ENCODE measurements at places on chromosomes 5 and 9.

DNA sequence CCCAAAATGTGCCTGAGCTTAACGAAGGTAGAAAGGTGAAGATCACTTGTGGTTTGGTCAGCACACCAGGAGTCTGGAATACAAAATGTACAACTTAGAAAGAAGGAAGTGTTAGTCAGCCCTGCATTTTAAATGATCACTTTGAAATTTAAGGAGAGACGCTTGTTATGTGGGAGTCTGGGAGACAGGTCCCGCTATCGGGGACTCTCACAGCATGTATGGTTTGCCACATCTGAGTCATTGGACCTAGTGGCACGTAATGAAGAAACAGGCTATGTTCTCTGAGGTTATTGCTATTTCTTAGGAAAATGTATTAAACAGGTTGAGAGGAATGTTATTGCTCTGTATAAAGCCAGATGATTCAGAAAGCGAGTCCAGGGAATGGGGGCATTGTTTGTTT is 2362.5 kb upstream of the WWC1 start:
- no peak for DNase-seq

DNA sequence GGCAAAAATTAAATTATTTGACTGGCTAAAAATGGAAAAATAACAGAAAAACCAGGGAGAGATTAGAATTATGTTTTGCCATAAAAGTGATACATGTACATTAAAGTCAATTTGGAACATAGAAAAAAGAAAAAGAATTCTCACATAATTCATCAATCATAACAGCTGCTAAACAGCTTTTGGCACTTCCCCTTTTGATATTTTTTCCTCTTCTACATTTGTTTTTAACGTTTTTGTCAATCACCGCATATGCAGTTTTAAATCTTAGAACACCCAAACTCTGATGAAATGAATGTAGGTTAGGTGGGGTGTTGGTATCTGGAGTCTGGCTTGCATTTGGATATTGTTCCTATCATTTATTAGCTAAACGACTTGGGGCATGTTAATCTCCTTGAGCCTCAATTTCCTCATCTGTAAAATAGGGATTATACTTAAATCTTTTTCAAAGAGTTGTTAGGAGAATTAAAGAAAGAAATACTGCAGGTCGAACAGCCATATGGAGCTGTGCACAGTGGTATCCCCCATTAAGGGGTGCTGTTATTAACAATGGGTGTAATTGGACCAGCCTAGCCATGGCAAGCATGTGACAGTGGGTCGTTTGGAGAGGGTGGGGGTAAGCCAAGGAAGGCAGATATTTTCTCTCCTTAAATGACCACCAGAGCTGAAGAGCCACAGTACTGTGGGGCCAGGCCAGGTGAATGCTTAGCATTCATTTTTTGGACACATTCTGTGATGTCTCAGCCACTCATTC is 22.6 kb downstream of the NPR3 start:
- DNase-seq, result no peak

GRCh38 chr5:36696059-36696673 is 89.8 kb downstream of the SLC1A3 start:
- peak; percentile 41 for DNase-seq

- DNase-seq, result no peak
These were observed 77.6 kb upstream of the ADRB2 start for GRCh38 chr5:148748702-148749392.

- no peak for DNase-seq
These were observed 132.5 kb downstream of the CACNA1B start for GRCh38 chr9:138009803-138010690.

DNA sequence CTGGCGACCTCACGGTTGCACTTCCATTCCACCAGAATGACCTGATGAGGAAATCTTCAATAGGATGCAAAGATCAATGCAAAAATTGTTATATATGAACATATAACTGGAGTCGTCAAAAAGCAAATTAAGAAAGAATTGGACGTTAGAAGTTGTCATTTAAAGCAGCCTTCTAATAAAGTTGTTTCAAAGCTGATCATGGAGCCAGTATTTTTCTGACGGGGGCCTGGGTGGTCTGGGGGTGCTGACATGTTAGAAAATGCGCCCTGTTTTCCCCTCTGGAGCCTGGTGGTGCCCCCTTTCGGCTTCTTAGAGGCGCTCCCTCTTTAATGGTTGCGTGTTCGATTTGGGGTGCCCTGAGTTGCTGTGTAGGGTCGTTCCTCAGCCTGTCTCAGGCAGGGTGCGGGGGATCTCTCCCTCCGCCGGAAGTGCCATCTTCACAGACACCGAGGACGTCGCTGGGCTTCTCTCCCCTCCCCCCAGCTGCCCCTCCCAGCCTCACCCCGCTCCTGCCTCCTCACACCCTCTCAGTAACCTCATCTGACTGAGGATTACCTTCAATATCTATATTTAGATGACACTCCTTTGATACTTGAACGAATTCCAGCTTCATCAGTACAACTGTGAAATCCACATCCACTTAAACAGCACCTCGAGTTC is 18.3 kb downstream of the PTGES2 start:
- DNase-seq, result no peak

DNA sequence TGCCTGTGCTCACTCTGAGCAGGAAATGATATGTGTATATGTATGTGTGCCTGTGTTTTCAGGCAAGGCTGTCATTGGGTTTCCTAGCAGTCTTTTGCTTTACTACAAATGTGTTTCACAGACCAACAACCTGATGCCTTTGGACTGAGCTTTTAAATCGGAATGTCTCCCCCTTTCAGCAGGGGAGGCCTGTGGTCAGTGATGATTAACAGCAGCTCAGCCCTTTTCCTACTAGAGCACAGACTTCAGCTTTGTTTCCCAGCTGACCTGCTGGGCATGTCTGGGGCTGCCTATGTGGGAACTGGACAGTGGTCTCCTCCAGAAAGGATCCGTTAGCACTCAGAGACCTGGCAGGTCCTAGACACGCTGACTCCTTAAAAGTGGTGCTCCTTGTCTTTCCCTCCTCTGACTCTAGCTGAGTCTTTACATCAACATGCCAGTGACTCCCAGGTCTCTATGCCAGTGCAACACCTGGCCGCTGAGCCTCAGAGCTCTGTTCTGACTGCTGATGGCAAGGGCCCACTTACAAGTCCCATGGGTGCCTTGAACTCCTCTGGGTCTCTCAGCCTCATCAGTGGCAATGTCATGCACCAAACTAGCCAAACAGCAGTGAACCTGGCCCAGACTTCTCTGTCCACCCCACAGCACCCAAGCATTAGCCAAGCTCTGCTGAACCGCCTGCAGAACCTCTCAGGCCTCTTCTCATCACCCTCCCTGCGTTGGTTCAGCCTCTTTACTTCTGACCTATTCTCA is 7.7 kb downstream of the MACROH2A1 start:
- no peak for DNase-seq

DNA sequence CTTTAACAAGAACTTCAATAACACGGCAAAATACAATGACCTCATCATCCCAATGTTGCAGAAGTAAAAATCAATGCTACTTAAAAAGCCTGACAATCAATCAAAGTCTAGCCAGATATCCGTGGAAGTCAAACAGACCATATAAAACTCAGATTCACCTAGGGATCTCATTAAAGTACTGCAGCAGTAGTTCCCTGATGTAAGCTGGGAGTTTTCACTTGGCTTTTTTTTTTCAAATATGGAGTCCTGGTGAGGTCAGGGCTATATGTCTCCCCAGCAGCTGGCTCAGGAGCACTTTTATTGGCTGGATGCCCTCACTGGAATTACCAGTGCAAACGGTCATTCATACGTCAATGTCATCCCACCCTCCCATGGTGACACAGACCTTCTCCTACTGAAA is 220.6 kb upstream of the SLC30A5 start:
- no peak for DNase-seq

DNA sequence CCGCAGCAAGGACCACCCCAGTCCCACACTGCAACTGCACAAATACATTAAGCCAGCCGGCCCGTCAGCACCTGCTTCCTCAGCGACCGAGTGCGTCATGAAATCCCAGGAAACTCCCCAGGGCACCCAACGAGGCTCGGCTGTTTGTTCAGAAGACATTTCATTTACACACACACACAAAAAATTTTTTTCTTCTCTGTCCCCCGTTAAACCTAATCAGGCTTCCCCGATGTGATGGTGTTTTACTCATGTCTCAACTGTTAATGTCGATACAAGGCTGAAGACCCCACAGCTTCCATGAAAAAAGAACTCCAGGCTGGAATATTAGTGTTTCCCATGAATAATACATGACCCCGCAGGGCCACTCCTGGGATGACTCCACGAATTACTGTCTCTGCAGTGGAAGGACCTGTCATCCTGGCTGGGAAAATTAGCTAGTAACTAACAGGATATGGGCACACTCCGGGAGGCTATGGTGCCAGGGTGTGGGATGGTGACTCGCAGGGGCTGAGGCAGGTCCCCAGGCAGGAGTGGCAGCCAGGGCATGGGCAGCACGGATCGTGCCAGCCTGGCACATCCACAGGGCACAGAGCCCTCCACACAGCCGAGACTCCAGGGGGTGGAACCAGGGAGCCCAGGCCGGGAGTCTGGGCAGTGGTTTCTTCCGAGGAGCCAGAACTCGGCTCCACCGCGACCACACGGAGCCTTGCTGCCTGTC is 102.4 kb downstream of the VAV2 start:
- no peak for DNase-seq

DNA sequence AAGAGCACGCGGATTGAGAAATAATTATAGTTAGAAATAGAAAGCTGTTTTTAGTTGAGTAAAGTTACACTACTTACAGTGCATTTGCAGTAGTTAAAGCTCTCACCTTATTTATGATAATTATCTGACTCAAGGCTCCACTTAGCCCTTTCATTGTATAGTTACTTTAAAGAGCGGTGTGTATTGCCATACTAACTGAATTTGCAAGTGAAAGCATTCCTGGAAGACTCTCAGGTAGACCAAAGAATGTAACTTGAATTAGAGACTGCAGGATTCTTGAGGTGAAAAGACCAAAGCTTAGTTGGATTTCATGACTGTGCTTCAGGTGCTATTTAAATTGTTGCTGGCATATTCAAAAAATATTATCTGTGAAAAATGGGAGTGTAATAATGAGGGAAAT is 4.2 kb upstream of the RASA1 start:
- no peak for DNase-seq

- no peak for DNase-seq
These were observed 133.6 kb downstream of the NFIB start for GRCh38 chr9:14180093-14180959.

- DNase-seq, result no peak
These were observed 98.0 kb downstream of the RASGRF2 start for GRCh38 chr5:81058121-81058520.

GRCh38 chr9:7907551-7908337 is 108.2 kb upstream of the DMAC1 start:
- DNase-seq, result no peak

DNA sequence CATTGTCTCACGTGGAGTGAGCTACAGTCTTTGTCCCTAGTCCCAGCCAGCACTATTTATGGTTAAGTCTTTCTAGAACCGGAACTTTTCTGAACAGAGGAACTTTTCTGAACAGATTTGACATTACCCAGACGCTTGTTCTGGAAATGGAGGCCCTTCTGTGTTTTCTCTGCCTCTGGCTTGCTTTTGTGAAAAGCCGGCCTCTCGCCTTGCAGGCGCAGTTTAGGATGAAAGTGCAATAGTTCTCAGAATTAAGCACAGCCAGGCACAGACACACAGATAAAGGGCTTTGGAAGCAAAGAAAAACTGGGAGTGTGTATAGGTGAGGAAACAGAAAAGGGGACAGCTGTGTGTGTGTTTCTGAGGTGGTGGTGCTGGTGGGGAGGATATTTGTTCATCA is 5.9 kb downstream of the GDNF start:
- DNase-seq, result no peak

- peak; percentile 30 for DNase-seq
These were observed 89.5 kb downstream of the LMX1B start for GRCh38 chr9:126703002-126703865.

DNA sequence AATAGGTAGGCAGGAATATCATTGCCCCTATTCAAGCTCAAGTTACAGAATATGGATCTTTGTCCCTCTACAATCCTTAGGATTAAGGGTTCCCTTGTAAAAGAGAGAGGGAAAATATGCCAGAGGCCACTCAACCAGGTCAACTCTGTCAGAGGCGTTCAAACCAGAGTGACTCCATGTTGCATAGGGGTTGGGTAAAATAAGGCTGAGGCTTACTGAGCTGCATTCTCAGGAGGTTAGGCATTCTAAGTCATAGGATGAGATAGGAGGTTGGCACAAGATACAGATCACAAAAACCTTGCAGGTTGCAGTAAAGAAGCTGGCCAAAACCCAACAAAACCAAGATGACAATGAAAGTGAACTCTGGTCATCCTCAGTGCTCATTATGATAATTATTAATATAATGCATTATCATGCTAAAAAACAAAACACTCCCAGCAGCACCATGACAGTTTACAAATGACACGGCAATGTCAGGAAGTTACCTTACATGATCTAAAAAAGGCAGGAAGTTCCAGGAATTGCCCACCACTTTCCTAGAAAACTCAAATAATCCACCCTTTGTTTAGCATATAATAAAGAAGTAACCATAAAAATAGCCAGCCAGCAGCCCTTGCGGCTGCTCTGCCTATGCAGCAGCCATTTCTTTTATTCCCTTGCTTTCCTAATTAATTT is 64.8 kb downstream of the ERP44 start:
- DNase-seq, result peak; percentile 42

- no peak for DNase-seq
These were observed 28.8 kb downstream of the LPCAT1 start for GRCh38 chr5:1494780-1495524.

- DNase-seq, result no peak
These were observed 303.0 kb downstream of the MSX2 start for GRCh38 chr5:175027390-175027789.

- no peak for DNase-seq
These were observed 3.0 kb upstream of the CAST start for GRCh38 chr5:96659170-96659569.

GRCh38 chr5:96714951-96715451 is 52.8 kb downstream of the CAST start:
- DNase-seq, result peak; percentile 39

DNA sequence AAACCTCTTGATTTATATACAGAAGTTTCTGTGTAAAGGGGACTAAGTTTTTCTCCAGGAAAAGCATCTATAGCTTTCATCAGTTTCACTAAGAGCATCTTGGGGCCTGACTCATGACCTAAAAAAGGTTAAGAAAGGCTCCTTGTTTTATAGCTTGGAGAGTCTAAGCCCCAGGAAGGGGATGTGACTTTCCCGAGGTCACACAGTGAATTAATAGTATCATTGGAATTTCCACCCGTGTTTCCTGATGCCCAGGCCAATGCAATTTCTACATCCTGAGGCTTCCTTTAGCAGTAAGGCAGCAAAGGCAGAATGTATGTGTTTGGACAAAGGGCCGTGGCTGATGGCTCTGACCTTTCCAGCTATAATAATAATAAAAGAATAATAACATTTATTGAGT is 8.6 kb downstream of the MORN5 start:
- no peak for DNase-seq

DNA sequence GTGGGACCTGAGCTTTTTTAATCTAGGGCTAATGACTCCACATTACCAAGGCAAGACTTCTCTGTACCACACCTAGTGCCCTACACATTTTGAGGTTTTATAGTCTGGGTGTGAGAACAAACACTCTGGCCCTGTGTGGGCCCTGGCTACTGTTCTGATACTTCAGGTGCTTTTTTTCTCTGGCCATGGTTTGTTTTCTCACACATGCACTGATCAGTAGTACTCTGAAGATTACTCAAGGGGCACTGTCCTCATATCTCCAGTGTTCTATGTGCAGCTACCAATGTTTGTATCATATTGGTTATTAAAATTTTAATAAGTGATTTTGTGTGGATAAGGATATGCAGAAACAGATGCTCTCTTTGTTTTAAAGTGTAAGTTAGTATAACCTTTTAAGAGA is 5.9 kb upstream of the C9orf40 start:
- no peak for DNase-seq

GRCh38 chr5:1731091-1731639 is 68.5 kb downstream of the MRPL36 start:
- DNase-seq, result no peak

GRCh38 chr9:118091711-118092500 is 387.7 kb downstream of the TLR4 start:
- no peak for DNase-seq

All from HAP-1 (cell line).